COLO829 (cell line): ENCODE measurements at places on chromosomes 12 and 14.

- peak; percentile 26 for DNase-seq
Observed at GRCh38 chr14:50830932-50831725, at the start of gene NIN. TSS of gene NIN (minus strand) at chr14:50831162. CDS start at chr14:50822056, 9,106 bp downstream.

- DNase-seq: no peak
Observed at GRCh38 chr14:92527721-92528120, 14.1 kb downstream of the RIN3 start.

DNA sequence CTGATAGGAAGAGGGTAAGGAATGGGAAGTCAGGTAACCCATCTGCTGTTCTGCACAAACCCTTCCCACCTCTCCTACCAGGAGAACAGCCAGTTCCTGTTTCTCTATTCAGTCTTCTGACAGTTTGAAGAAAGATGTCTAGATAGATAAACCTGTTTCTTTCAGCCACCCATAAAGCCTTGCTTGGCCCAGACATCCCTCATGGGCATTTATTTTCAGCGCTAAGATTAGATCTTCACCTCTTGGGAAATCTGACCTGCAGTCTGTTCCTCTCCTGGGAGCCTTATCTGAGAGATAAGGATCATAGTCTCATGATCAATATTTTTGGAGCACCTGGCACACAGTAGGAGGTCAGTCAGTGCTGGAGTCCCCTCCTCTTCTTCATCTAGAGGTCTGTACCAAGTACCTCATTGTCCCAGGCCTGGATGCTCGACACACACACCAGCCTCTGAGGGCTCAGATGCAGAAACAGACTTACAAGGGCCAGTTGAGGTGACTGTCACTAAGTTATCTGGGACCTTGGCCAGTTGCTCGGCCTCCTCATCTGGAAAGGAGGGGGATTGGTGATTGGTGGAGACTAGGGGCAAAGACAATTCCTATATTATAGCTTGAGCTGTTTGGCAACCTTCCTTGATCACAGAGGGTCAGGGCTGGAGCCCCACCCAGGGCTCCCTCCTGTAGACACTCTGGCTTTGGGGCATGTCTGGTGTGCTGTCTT is 18.2 kb downstream of the ACVRL1 start:
- no peak for DNase-seq

- no peak for DNase-seq
Observed at GRCh38 chr12:2633176-2633824, 161.5 kb upstream of the FKBP4 start.

- DNase-seq: peak; percentile 42
Observed at GRCh38 chr12:91811481-91812287, 334.0 kb downstream of the BTG1 start.

DNA sequence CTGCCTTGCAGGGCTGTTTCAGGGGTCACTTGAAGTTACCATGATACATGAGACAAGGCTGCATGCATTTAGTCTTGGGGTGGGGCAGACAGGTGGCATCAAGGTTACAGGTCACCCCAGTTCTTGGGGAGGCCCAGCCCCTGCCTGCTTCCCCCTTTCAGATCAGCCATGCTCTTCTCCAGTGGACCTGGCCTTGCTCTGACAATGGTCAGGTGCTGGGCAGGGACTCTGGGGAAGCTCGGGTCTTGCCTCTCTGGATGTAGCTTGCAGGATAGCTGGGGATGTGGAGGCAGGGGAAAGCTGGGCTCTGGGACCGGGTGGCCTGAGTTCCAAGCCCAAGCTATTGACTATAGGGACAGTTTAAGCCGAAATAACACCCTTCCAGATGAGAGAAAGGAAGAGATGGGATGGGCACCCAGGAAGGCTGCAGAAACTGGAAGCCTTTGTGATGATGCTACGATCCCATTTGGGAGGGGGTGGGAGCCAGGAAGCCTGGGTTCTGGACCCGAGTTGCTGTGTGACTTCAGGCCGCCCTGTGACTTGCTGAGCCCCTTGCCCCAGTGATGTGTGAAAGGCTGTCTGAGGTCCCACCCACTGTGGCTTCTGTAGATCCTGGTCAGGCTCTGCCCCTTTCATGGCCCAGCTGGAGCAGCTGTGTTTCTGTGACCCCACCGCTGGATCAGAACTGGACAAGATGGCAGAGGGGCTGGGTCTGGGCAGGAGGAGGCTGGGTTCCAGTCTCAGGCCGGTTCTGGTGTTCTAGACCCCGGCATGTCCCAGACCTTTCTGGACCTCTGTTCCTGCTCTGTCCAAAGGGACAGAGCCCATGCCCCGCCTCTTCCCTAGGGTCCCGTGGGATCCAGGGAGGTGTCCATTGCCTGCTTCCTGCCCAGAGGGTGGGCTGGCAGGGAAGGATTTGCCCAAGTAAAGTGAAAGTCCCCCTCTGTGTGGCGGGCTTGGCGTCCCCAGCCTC is 2.1 kb downstream of the TNFAIP2 start:
- DNase-seq: no peak
